ENCODE measurements at places on chromosomes 5 and 9.

DNA sequence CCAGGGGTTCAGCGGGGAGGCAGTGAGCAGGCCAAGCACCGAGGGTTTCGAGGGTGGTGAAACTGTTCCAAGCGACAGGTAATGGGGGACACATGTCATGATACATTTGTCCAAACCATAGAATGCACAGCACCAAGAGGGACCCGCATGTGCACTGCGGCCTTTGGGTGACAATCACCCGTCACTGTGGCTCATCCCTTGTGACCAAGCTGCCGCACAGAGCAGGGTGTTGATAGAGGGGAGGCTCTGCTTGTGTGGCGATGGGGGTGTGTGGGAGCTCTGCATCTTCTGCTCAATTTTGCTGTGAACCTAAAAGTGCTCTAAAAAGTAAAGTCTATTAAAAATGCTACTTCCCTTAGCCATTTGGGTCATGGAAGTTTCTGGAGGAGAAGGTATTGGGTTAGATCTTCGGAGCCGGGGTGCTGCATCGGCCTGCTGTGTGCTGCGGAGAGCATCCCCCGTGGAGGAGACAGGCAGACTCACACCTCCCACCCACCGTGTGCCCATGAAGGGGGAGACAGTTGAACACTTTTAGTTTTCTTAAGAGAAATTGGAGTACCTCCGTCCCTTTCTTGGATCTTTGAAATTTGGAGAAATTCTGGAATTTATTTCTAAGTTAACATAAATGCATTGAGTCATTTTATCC lies 280.4 kb upstream of the IRX2 start:
- no peak for DNase-seq

DNA sequence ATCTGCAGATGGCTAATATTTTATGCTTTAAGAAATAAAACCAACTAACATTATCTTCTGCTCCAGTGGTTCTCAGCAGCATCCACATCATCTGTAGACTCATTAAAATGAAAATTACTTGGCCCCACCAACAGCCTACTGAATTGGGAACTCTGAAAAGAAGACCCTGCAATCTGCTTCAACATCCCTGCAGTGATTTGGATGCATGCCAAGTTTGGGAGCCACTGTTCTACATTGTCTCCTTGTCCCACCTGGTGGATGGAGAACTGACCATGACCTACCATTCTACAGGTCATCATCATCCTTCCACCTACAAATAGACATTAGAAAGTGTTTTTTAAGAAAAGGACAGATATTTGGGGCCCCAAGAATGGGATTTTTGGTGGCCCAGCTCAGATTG lies 71.1 kb downstream of the ACER2 start:
- DNase-seq = no peak

DNA sequence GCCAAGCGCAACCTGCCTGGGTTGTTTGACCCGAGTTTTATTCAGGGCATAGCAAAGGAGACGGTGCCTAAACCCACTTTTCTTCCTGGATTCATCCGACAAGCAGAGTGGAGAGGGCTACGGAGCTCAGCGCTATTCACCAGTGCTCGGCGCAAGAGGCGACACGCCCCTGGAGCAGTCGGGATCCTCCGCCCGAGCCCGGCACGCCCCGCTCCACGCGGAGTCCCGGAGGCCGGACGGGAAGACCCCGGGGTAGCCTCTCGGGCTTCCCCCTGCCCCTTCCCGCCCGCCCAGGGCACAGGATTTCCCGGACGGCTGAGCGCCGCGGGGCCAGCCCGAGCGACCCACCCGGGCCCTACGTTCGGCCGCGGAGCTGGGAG lies 427 bp downstream of the SERINC5 start:
- peak; percentile 62 for DNase-seq

- DNase-seq = no peak
Measured at GRCh38 chr9:77899679-77900354, 131.8 kb downstream of the GNAQ start.

DNA sequence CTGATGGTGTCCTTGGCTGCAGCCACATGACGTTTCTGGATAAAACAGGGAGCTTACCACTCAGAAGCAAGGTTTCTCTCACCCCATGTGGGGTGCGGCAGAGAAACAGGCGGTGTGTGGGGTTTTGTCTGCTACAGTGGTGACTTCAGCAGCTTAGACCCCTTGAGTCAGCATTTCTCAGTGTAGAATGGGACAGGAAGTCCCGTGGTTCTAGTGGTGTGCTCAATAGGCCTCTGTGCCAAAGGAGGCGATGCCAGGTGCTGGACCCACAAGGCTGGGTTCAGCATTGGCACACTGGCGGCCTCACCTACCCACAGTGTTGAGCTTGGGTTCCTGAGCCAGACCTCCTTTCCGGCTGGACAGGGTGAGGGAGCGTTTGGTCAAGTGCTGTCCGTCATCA lies 125.2 kb upstream of the SMIM23 start:
- no peak for DNase-seq

DNA sequence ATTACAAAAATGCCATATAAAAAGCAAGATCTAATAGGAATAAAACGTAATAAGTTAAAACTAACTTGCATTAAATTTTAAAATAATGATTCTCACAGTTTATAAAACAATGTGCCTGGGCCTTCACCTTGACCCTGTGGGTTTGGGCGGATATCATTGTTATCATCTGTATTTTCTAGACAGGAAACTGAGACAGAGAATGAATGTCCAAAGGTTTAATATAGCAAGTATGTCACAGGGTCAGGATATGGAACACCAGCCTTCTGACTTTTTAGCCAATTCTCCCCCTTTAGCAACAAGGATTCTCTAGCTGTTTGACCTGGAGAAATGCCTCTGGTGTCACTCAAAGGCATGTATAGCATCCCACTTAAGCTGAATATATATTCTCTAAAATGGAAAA lies 67.2 kb downstream of the ITGA1 start:
- DNase-seq = no peak

- no peak for DNase-seq
Measured at GRCh38 chr9:137222190-137223077, at the start of gene RNF208. Gene RNF208 (minus strand): TSS chr9:137222240. CDS start chr9:137221212, 1,028 bp downstream.

GRCh38 chr9:133606708-133607025 lies 2.5 kb downstream of the FAM163B start:
- no peak for DNase-seq

DNA sequence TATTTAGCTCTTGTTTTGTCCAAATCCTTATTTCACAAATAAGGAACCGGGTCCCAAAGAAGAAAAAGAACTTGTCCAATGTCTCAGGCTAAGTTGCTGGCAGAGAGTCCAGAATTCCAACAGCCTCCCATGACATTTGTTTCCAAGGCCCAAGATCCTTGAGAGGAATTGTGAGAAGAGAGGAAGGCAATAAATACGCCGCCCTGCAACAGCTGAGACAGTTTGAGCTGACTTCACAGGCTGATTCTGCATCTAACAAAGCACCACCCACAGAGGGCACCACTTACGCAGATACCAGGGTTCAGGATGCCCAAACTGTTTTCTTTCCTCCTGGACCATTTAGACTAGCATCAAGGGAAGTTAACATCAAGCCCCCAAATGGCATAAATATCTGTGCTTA lies 211.3 kb downstream of the FAM114A2 start:
- DNase-seq = peak; percentile 53

GRCh38 chr5:12876541-12877298 lies 972.5 kb upstream of the CTNND2 start:
- DNase-seq = no peak

DNA sequence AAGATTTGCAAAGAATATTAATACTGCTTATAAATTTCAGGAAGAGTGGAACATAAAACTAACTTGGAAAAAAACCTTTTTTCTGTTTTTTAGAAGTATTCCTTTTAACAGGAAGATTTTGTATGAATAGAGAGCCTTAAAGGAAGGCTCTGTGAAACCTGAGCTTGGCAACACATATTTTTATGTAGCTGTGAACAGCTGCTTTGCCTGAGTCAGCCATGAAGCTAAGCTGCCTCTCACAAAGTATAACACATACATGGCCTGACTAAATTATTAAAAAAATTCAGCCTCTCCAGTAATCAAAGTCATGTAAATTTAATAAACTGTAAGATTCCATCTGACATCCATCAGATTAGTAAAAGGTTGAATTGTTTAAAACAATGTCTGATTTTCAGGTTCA lies 547.5 kb downstream of the ELAVL2 start:
- DNase-seq = no peak

- no peak for DNase-seq
Measured at GRCh38 chr9:122347348-122348287, 23.2 kb upstream of the PTGS1 start.

- DNase-seq = no peak
Measured at GRCh38 chr9:121734465-121734864, 83.0 kb downstream of the DAB2IP start.

GRCh38 chr9:37066139-37066725 lies 32.2 kb upstream of the PAX5 start:
- DNase-seq = no peak

GRCh38 chr5:112958093-112959088 lies 18.2 kb upstream of the DCP2 start:
- DNase-seq = no peak

GRCh38 chr5:1152771-1153282 lies 41.0 kb upstream of the SLC12A7 start:
- DNase-seq = no peak

DNA sequence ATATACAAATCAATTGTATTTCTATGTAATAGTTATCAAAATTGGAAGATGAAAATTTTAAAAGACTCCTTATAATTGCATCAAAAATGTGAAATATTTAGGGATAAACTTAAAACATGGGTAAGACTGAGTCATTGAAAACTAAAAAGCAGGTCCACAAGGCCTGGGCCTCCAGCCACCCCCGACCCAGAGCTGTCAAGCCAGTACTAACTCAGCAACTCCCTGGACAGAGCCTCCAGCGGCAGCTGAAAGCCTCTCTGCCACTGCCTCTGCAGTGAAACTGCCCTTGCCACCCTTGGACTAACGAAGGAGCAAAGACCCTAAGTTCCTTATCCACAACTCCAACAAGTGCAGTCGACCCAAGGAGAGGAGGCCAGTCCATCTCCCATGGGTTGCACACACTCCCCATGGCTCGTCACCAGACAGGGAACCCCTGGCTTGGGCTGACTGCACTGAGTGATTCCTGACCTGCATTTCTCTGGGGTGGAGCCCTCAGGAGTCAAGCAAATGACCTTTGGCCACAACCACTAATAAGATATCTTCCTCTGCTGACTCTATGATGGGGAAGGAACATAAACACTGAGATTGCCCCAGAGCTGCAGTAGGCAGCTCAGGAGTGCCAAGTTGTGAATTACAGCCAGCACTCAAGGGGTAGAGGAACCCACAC lies 20.5 kb downstream of the PTGER4 start:
- DNase-seq = no peak

DNA sequence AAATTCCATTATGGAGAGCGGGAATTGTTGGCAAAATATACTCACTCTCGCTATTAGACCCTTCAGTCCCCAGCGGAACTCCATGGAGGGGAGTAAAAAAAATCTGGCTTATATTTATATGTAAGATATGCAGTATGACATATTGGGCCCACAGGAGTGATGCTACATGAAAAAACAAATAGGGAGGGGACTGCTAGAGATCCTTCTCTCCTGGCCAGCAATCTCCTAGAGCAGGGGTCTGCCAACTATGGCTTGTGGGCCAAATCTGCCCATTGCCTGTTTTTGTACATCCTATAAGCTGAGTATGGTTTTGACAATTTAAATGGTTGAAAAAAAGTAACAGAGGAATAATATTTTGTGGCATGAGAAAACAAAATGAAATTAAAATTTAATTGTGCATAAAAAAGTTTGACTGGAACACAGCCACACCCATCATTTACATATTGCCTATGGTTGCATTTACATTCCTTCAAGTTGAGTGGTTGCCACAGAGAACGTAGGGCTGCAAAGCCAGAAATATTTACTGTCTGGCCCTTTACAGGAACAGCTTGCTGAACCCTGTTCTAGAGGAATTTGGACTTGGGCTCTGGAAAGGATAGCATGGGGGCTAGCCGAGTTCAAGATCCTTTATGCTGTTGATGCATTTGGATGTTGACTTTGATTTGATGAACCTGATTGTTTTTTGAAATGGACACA lies 197.3 kb upstream of the CLINT1 start:
- no peak for DNase-seq

DNA sequence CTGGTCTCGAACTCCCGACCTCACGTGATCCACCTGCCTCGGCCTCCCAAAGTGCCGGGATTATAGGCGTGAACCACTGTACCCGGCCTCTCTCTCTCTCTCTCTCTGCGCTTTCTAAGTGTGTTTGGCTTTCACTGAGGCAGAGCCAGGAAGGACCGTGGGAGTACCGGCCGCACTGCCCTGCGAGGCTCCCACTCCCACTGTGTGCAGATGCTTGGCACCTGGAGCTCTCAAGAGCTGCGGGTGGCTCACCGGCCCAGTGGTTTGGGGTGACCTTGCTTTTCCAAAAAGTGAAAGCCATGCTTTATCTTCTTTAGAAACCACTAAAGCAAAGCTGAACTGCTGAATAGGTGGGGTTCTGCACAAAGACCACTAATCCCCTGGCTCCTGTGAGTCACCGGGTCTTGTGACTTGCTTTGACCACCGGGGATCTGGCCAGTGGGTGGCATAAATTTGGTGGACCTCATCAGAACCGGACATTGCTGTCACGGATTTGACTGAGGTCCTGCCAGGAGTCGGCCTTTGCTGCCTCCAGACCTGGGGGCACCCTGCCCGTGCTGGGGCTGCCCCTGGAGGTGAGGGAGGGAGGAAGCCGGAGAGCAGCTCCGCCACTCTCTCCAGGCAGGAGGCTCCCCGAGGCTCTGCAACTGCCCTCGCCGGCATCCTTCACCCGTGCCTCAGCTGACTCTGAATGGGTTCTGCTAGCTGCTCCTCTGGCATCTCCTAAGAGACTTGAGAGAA lies 228.9 kb downstream of the FANCC start:
- DNase-seq = no peak

DNA sequence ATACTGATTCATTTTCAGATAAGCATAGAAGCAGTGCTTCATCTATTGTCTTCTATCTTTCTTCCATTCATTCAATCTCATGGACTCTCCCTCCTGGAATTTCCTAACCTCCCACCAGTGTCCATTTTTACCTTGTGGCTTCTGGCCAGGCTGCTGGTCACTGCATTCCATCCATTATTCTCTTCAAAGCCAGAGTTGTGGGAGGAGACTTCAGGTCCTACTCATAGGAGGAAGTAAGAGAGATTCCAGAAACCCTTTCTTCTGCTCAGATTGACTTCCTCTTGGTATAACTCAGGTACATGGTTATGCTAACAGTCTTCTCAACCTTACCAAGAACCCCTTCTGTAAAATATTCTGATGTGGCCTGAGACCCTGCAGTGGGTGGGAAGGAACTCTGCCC lies 153.3 kb upstream of the SLC12A2 start:
- DNase-seq = no peak

GRCh38 chr9:135130207-135130976 lies 42.9 kb downstream of the OLFM1 start:
- DNase-seq = no peak

Data from putamen (tissue), 1 donor.